ENCODE measurements at places on chromosomes 13 and 19.

GRCh38 chr19:11577451-11578257, at the start of gene ACP5:
Gene ACP5, minus strand, starts transcription at chr19:11577645. Its CDS starts 328 bp downstream, at chr19:11577317.
- DNase-seq = no peak

GRCh38 chr13:47646298-47646697, 354.8 kb downstream of the SUCLA2 start:
- no peak for DNase-seq

- DNase-seq = peak; percentile 23
Measured at GRCh38 chr13:31200637-31200971, 829 bp downstream of the B3GLCT start.

GRCh38 chr13:44306371-44307192, 67.0 kb upstream of the SERP2 start:
- DNase-seq = no peak

- no peak for DNase-seq
Measured at GRCh38 chr13:50463719-50464118, 379.8 kb downstream of the DLEU7 start.

- DNase-seq = no peak
Measured at GRCh38 chr19:19937403-19937802, 36.7 kb downstream of the ZNF93 start.

DNA sequence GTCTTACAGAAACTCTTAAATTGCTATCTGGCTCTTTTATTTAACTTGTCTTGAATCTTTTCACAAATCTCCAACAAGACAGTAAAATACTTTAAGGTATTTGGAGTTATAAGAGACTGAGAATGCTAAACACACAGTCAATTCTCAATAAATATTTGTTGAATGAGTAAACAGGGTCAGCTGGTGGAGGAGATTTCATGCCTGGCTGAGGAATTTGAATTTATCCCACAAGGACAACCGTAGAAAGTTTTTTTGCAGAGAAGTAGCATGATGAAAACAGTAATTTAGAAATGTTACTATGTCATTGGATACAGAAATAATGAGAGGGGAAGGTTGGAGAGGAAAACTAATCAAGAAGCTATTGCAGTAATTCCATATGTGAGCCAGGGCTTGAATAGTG, 1223.7 kb downstream of the PCDH17 start:
- no peak for DNase-seq

DNA sequence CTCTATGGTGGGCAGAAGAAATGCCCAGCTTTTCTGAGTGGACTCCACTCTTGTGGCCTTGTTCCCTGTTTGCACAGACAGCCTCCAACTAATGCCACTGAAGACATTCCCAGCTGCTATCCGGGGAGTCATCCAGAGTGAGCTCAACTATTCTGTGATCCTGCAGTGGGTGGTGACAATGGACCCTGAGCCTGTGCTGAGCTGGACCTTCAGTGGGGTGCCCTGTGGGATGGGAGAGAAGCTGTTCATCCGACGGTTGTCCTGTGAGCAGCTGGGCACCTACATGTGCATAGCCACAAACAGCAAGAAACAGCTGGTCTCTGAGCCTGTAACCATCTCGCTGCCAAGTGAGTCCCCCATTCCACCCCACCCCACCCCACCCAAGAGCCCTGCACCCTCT, 10.3 kb downstream of the IGSF23 start:
- no peak for DNase-seq

- DNase-seq = no peak
Measured at GRCh38 chr19:35195830-35196229, 32.7 kb downstream of the FAM187B start.

- no peak for DNase-seq
Measured at GRCh38 chr13:41327994-41328790, 17.1 kb downstream of the NAA16 start.

DNA sequence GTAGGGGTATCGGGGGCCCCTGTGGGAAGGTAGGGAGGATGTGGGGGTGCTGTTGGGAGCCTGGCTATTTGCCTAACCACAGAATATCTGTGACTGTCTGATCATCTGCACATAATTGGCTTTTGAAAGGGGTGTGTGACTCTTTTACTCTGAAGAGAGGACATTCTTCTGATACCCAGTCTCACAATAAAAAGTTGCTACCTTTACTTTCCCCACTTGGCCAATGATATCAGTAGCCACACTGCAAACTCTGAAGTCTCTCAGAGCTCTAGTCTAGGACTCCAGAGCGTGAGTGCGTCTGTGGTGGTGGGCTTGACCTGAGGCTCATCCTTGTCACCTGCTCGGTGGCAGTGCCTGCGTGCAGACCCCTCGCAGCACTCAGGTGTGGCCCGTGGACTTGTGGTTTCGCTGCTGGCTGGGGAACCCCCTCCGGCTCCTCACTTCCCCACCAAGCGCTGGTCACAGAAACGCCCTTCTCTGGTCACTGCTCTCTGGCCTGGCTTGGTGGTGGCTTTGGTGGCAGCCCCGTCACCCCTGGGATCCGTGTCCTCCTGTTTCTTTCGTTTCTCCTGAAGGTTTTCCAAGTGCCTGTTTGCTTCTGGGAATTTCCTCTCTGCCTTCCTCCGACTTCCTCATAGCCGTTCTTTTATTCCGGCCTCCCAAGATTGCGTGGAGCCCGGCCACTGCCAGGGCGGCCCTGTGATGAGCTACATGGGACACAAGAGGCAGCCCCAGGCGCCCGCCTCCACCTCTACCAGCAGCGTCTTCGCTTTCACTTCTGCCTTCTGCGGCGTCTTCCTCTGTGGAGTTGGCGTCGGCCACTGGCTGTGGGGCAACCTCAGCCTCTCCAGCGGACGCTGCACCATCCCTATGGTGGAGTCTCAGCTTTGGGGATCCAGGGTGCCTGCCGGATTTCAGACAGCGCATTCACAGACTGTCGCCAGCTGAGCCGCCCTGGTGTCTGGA, 78.0 kb downstream of the ATP11A start:
- DNase-seq = peak; percentile 36

- DNase-seq = no peak
Measured at GRCh38 chr13:109036078-109036780, 406.8 kb downstream of the MYO16 start.

DNA sequence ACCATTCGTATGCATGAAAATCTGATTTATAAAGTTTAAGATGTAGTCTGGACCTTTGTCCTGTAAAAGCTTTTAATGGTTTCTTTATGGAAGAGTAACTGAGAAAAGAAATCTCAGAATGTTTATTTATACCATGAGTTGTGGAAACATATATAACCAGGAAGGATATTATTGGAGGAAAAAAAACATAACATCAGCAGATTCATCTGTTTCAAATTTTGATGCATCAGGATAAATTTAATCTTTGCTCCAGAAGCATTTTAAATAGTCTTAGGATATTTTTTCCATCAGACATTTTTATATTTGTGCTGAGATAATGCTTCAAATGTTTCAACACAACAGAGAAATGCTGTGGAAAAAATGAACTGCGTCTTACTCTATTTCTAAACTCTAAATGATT, 31.2 kb upstream of the CSNK1A1L start:
- no peak for DNase-seq

DNA sequence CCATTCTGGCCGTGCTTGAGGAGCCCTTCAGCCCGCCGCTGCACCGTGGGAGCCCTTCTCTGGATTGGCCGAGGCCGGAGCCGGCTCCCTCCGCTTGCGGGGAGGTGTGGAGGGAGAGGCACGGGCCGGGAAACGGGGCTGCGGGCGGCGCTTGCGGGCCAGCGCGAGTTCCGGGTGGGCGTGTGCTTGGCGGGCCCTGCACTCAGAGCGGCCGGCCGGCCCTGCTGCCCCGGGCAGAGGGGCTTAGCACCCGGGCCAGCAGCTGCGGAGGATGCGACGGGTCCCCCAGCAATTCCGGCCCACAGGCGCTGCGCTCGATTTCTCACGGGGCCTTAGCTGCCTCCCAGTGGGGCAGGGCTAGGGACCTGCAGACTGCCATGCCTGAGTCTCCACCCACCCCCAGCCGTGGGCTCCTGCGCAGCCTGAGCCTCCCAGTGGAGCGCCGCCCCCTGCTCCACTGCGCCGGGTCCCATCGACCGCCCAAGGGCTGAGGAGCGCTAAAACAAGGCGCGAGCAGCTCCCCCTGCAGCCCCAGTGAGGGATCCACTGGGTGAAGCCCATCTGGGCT, 76.5 kb downstream of the PCDH20 start:
- DNase-seq = no peak

- no peak for DNase-seq
Measured at GRCh38 chr13:98738993-98739392, 13.5 kb downstream of the SLC15A1 start.

DNA sequence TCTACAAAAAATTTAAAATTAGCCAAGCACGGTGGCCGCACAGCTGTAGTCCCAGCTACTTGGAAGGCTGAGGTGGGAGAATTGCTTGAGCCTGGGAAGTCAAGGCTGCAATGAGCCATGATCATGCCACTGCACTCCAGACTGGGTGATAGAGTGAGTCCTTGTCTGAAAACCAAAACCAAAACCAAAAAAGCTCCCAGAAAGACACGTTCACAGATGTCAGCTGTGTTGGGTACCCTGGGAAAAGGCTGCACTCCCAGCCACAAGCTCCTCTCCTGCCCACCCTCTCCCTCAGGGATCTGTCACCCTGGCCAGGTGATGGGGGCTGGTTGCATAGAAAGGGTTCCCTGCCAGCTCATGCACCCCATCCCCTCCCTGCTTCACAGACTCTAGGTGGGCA, 53.3 kb downstream of the RNF6 start:
- no peak for DNase-seq

DNA sequence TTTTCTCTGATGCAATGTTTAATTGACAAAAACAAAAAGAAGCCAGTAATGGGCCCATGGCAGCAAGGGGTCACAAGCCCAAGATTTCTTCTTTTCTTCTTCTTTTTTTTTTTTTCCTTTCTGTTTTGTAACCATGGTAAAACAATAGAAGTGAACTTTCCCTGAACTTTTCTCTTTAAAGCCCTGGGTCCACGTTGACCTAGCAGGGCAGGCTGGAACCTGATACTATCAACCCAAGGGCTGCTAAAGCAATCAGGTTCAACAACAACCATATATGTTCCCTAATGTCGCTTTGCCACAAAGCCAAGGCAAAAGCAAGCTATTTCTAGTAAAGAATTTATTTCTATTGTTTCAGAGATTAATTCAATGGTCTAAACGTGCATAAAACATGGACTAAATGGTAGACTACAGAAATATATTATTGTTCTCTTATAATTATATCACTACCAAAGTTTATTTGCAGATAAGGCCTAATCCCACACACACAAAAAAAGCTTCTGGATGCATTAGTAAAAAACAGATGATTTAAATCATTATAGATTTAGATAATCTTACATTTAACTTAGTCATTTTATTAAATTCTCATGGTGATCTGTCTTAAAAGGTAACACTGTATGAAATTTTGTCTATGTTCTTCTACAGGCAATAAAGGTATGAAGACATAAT, 153.9 kb downstream of the DACH1 start:
- no peak for DNase-seq

DNA sequence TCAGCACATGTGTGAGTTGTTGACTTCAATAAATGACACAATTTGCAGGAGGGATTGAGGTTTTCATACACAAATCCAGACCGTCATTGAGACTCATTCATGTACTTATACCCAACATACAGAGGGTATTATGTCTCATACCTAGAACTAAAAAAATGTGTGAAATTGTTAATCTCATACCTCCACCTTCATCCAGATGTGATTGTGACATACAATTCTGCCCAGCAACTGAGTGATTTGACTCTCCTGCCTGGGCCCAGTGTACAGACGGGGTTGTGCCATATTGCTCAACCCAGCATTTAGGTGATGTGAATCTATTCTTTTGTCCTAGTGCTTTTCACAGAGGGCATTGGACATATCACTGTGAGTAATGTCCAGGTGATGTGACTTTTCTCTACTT, 12.6 kb upstream of the ZNF681 start:
- DNase-seq = no peak

DNA sequence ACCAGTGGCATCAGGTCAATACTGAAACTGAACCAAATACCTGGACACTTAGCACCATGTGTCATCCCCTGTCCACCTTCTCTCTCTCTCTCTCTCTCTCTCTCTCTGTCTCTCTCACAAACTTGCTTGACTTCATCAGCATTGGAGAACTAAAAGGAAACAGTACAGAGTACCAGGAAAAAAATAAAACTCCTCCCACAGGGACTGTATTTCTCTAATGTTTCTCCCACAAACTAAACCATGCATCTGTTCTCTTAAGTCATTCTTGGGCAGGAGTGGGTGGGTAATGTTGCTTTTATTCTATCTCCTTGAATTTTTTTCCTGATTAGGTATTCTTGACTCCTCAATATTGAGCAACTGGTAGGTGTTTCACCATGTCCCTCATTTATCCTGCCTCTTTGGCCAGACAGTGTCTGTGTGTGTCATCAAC, 112.9 kb upstream of the CACNA1A start:
- no peak for DNase-seq

- no peak for DNase-seq
Measured at GRCh38 chr13:100544866-100545683, 43.5 kb downstream of the GGACT start.

GRCh38 chr19:48989701-48990291, 3.3 kb downstream of the GYS1 start:
- no peak for DNase-seq

DNA sequence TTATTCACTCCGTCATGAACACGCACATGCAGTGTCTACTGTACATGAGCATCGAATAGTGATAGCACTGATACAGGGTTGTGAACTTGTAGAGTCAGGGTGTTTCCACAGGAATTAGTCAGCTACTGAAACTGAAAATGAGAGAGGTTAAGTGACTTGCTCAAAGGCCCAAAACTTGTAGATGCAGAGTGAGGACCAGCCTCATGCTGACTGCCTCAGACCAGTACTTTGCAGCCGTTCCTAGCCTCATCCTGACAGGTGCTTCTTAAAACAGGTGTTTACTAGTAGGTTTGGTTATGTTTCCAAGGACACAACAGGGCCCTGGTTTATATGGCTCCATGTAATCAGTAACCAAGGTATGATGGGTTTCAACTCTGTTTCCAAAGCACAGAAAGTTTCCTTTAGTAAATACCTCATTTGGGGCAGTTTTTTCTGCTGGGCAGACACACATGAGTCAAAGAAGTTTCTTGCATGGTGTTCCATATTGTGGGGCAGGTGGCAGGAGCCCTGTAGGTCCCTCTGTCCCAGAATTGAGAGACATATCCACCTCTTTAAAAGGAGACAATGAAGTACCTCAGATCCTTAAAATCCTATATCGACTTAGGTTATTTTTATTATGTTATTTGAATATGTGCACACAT, 16.0 kb downstream of the FGF9 start:
- DNase-seq = no peak

- DNase-seq = no peak
Measured at GRCh38 chr19:54179921-54180461, 7.0 kb upstream of the TMC4 start.

- no peak for DNase-seq
Measured at GRCh38 chr19:48484931-48485612, 15.9 kb downstream of the CYTH2 start.

- no peak for DNase-seq
Measured at GRCh38 chr19:37078717-37079032, 442 bp downstream of the ZNF420 start.

DNA sequence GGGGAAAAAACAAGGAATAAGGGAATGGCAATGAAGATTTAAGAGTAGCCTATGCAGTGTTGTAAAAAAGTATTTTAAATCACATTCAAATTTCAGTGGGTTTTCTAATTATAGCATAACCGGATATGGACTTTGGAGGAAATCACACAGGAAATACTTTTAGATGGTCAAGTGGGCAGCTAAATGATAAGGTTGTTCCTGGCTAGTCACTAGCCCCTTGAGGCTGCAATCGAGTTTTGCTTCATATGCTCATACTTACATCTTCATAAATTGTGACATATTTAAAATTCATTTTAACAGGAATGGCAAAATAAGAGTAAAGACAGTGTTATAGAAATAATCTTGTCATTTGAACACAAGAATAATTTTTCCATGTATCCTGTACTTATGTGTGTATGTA, 88.9 kb downstream of the WDFY2 start:
- no peak for DNase-seq
